ENCODE measurements at places on chromosomes 5 and 9.

DNA sequence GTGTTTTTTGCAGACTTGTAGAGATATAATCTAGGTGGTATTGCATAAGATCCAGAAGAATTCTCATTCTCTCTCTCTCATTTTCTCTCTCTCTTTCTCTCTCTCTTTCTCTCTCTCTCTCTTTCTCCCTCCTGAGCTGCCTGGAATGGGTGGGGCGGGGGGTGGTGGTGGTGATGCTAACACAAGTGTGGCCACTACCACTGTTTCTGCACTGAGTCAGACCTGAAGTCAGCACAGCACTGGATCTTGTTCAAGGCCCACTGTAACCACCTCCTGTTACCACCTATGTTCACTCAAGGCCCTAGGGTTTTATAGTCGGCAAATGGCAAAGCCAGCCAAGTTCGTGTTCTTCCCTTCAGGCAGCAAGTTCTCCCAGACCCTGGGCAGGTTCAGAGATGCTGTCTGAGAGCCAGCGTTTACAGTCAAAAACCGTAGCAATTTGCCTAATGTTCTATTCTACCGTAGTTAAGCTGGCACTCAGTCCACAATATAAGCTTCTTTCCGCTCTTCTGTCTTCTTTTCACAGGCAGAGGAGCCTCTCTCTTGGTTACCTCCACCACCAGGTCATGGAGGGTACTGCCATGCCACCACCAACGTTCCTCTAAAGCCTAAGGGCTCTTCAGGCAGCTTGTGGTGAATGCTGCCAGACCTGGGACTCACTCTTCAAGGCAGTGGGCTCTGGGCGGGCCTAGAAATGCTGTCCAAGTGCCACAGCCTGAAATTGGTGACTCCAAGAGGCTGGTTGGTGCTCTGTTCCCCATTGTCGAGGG is 235.7 kb upstream of the PRR16 start:
- DNase-seq: no peak

- DNase-seq: no peak
These were observed 59.4 kb upstream of the GRHPR start for GRCh38 chr9:37363124-37363523.

GRCh38 chr5:92800365-92800764 is 780.7 kb downstream of the NR2F1-AS1 start:
- no peak for DNase-seq

DNA sequence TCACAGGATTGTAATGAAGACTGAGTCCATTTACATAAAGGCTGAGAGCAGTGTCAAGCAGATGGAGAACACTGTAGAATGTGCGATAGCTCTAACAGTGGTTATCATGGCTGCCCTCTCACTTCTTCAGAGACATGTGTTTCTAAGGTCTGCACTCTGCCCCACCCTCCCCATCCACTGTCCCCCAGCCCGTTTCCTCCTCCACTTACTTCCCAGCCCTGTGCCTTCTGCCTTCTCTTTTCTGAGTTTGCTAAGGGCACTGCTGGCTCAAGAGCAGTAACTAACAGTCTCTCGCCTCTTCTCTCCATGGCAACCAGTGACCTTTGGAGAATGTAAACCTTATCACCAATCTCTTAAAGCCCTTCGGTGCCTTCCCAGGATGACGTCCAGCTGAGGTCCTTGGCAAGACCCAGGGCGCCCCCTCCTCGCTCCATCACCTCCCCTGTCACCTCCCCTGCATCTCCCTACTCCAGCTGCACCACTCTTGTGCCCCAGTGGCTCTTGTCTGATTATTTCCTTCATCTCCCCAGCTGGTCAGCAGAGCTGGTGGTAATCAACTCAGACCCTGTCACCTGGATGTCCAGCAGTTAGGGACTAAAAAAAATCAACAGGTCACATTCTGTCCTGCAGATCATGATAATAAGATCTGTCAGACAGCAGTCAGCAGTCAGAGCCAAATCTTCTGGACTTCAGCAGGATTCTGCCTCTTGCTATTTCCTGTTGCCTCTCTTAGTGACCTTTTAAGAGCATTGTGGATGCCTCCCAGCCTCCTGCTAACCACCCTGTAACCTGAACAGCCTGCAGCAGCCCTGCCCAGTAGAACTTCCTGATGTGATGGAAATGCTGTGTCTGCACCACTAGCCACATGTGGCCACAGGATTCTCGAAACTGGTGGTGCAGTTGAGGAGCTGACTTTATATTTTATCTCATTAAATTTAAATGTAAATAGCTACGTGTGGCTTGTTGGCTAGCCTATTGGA is 9.0 kb downstream of the FXN start:
- peak; percentile 32 for DNase-seq
